ENCODE measurements at places on chromosomes 3 and 15.

DNA sequence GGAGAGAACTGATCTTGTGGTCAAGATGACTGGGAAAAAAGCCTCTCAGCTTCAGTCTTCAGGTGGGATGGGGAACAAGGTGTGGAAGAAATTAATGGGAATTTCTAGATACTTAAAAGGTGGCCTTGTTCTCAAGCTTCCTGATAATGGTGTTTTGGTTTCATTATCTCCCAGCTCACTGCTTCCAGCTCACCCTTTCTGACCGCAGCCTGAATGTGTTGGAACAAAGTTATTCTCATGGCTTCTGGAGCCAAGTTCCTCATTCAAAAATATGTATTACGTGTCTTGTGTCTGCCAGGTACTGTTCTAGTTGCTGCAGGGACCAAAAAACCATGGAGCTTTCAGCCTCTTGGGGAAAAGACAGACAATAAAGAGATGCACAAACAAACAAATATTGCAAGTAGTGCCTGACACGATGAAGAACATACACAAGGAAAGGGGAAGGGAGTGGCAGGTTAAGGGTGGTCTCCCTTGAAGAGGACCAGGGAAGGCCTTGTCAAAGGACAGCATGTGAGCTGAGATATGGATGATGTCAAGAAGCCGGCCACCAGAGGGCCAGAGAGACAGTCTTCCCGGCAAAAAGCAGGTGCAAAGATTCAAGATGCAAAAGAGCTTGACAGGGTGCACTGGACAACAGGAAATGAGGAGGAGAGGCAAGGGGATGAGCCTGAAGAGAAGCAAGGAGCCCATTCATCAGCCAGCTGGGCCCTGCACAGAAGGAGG is 35.5 kb downstream of the ARRDC4 start:
- DNase-seq, result no peak

DNA sequence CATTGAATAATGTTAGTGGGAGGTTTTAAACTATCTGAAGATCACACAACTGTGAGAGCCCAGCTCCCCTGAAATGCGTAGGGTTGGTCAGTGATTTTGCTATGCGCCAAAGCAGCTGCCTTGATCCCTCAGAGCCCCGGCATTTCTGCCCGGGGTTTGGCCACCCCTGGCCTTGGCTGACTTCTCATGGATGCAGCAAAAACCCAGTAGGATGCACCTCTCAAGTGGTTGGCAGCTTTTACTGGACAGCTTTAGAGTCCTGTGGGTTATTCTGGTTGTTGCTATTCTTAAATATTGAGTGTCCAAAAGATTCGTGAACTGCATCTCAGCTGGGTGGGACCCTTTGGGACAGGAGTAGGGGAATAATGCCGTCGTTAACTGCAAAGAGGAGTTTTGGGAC is 291.7 kb upstream of the CTDSPL start:
- no peak for DNase-seq

GRCh38 chr15:68507447-68507846 is 71.3 kb upstream of the CORO2B start:
- DNase-seq, result no peak

DNA sequence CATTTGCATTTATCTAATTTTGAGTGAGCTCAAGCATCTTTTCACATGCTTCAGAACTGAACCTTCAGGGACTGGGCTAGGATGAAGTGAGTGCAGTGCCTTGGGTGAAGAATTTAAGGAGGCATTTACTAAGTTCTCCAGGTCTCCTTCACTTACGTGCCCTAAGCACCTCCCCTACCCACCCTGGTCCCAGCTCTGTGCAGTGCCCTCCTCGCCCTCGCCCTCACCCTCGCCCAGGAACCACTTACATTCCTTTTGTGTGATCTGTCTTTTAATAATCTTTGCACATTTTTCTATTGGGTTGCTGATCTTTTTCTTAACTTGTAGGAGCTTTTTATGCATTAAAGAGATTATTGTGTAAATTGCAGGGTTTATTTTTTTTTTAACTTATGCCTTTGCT is 322.6 kb downstream of the THSD4 start:
- DNase-seq, result no peak

DNA sequence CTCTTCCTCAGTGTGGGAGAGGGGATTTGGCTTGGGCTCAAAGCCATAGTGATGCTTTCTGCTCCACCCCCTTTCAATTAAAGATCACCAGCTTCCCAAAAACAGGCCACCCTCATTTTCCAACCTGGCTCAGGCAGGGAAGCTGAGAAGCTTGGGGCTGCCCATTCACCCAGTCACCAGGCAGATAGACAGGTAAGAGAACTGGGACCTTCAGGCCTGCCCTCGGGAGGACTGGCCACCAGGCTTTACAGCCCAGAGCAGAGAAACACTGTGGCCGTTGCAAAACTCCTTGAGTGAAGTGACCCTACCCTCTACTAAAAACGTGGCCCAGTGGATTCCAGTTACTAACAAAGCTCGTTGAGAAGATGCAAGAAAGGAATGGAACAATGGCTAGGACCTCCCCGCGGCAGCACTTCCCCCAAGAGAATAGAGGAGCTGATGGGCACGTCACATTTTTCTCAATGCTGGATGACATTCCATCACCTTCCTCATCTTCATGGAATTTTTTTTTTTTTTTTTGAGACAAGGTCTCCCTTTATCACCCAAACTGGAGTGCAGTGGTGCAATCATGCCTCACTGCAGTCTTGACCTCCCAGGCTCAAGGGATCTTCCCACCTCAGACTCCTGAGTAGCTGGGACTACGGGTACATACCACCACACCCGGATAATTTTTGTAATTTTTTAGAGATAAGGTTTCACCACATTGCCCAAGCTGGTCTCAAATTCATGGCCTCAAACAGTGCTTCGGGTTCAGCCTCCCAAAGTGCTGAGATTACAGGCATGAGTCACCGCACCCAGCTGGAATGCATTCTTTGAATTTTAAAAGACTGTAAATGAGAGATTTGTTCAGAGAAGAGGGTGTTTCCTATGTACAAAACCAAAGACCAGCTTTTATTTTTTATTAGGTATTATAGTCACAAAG is 37.9 kb downstream of the LIPC start:
- no peak for DNase-seq

- no peak for DNase-seq
Observed at GRCh38 chr3:51391566-51392354, 675 bp downstream of the RBM15B start.
